ENCODE measurements at places on chromosomes 7 and 10.

GRCh38 chr7:70761711-70762328 lies 370.1 kb upstream of the GALNT17 start:
- DNase-seq: no peak

GRCh38 chr7:50711271-50712175 lies 71.2 kb downstream of the GRB10 start:
- DNase-seq: no peak

DNA sequence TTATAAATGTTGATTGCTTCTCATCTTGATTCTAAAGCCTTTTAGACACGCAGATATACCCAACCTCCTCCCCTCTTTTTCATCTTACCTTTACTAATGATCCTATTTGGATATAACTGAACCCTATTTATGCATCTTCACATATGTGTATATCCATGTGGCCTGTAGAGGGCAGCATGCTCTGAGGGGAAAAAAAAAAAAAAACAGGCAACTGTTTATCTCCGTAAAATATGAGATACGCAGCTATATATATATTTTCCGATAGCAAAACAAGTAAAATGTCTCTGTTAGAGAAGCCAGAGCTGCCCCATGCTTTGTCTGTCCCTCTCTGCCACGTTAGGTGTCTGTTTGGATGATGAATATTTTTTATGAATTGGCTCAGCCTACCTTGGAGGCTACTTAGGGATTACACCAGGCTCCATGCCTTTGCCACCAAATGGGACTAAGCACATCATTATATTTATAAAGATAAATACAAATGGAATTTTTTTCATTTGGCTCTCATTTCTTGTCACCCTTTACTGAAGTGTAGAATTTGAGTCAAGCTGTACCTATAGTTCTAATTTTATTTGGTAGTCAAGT lies 174.8 kb upstream of the FZD1 start:
- no peak for DNase-seq

DNA sequence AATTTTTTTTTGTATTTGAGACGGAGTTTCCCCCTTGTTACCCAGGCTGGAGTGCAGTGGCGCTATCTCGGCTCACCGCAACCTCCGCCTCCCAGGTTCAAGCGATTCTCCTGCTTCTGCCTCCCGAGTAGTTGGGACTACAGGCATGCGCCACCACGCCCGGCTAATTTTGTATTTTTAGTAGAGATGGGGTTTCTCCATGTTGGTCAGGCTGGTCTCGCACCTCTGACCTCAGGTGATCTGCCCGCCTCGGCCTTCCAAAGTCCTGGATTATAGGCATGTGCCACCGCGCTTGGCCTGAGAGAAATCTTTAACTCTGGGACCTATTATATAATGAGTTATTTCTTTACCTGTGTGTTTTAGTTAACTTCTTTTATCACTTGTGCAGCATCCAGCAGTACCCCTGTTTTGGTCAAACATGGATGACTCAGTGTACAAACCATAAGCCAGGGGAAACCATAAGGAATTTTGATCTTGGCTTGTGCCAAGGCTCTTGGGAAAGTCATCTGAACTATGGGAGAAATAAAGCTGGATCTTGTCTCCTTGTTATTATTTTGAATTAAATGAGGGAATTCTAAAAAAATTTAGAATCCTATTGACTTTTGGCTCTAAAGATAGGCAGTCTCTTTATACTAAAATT lies 23.6 kb upstream of the ZRANB1 start:
- DNase-seq: no peak

- DNase-seq: no peak
These were observed 6.9 kb downstream of the ITGB1 start for GRCh38 chr10:32951111-32951510.

DNA sequence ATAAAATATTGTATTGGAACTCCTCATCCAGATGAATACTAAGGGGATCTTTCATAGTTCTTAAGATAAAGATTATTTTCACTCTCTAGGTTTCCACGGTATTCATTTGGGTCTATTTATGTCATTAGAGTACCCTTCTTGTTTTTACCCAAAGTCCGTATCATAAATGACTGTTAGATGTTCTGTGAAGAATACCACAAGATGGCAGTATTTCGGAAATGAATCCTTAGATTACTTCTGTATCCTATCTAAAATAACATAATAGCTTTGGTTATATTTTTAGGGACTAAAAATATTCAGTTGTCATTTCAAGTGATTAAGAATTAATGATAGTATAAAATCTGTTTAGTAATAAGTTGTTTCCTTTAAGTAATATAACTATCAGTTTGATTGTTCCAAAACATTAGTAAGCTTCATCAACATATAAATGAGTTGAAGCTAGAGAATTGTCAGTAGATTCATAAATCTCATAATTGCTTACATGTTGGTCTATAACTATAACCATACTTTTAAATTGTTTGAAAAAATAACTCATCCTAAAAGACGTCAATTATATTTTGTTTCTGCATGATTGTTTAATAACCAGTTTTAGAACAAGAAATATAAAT lies 337.5 kb upstream of the KCND2 start:
- DNase-seq: no peak

DNA sequence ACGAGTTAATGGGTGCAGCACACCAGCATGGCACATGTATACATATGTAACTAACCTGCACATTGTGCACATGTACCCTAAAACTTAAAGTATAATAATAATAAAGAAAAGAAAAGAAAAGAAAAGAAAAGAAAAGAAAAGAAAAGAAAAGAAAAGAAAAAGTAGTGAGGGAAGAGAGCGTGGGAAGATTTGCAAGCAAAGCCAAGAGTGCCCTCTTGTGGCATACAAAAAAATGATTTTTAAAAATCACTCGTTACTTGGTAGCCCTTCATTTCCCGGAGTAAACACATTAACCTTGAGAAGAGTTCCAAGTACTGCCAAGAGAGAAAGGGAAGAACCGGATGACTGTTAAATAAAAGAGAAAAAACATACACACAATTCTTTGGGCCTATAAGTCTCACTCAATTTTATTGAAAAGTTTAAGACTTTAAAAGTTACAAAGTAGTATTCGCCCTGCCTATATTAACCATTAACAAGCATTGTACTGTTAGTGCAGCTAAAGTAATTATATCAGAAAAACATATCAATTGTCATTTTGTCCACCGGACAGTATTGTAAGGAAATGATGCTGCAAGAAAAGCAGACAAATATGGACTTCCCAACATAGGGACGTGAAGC lies 6.2 kb upstream of the CH25H start:
- DNase-seq: no peak

GRCh38 chr7:74176555-74176954 lies 2.4 kb downstream of the EIF4H start:
- no peak for DNase-seq

DNA sequence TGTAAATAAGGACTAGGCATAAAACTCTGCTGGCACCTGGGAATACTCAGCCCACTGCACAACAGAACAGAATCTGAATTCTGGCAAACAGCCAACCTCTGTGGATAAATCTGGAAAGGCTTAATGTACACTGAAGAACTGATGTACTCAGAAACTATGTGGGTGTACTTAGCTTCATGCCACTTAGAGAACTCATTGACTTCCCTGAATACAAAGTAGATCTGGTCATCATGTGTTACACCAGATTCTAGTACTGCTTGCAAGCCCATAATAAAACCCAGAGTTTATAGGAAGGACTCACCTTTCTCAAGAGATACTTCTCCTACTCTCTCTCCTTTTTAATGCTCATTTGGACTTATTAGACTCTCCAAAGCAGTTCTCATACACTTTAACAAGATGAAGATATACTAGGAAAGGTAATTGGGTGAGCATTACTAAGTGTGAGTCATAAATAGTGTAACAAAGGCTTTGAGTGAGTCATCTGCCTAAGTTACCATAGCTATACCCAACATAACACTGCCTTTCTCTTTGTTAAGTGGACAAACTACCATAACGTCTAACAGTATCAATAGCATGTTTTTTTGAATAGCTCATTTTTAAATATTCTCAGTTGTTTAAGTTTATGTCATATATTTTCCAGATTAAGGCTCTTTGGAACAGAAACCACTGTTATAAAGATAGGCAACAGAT lies 309.1 kb downstream of the MDFIC start:
- peak; percentile 6 for DNase-seq

- no peak for DNase-seq
These were observed 92.2 kb downstream of the PLCE1 start for GRCh38 chr10:94085766-94086437.

GRCh38 chr7:80146545-80147182 lies 12.0 kb downstream of the GNAI1 start:
- no peak for DNase-seq

GRCh38 chr7:38660427-38661099 lies 29.4 kb upstream of the AMPH start:
- peak; percentile 14 for DNase-seq

GRCh38 chr10:132184816-132185593 lies 1.7 kb upstream of the DPYSL4 start:
- no peak for DNase-seq

DNA sequence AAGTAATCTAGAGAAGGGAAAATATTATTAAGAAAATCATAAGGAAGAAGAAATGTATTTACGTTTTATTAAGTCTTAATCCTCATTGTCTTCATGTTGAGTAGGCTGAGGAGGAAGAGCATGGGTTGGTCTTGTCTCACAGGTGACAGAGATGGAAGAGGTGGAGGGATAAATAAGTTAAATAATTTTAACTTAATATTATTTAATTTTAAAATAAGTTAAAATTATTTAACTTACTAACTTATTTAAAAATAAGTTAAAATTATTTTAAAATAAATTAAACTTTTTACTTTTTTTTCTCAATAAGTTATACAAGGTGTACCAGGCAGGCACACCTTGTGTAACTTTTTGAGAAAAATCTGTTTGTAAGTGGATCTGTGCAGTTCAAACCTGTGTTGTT lies 36.6 kb downstream of the STK31 start:
- DNase-seq: no peak

GRCh38 chr7:142853739-142854371 lies 1.0 kb upstream of the EPHB6 start:
- DNase-seq: peak; percentile 66

- no peak for DNase-seq
These were observed 11.3 kb downstream of the XRCC2 start for GRCh38 chr7:152664636-152665035.

GRCh38 chr7:66558660-66559465 lies 69.8 kb upstream of the KCTD7 start:
- no peak for DNase-seq

DNA sequence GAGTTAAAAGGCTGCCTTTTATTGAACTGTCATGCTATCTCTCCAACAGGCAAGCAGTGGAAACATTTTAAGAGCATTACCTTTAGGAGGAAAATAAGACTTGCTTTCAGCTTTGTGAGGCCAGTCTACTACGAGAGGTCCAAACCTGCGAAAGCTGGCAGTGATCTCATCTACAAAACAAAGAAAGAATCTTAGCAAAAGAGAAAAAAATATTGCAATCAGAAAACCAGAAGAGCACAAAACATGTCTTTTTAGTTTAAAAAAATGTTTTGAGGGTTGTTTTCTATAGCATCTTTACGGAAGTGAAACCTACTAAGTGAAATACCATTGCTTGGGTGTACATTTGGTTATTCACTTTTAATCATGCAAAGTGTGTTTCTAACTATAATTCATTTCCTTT lies 147.9 kb downstream of the CPEB3 start:
- no peak for DNase-seq

- DNase-seq: no peak
These were observed 2.8 kb downstream of the SMO start for GRCh38 chr7:129191272-129191671.

- no peak for DNase-seq
These were observed 80.9 kb downstream of the CACNB2 start for GRCh38 chr10:18221123-18221522.

DNA sequence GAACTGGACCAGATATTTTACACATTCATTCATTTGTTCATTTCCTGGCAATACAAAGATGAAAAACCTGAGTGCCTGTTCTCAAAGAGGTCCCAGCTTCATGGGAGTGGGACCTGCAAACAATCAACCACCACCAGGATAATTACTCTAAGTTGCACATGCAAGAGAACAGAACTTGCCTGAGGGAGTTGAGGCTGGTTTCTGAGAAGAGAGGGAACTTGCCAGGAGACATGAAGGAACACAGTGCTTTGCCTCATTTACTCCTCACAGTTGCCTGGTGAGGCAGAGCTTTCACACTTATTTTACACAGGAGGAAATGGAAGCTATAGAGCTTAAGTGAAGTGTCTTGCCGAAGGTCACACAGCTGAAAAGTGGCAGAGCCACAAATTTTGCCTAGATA lies 170.1 kb downstream of the SORCS3 start:
- DNase-seq: no peak

DNA sequence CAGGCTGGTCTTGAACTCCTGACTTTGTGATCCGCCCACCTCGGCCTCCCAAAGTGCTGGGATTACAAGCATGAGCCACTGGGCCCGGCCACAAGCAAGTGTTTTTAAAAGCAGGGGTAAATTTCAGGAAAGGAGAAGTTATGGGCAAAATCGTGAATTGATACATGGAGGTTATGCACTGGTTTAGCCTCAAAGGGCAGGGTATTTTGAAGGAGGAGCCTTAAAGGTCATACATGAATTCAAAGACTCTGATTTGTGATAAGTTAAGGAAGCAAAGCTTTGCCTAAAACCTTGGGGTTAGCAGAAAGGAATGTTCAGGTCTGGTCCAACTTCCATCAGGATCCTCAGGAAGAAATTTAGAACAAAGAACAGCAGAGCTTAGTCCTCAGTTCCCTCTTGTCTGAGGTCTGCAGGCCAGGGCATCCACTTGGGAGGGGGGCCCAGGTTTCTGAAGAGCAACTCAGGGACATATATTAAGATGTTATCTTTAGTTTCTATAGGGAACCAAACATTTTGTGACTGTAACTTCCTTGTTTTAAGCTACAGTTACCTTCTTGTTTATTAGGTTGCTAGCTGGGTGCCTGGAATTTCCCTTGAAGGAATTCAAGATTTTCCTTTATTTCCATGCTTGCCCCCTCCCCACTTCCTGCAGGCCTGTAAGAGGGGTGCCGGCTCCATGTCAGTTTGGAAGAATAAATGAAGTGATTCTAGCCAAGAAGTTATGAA lies 2.8 kb upstream of the REPIN1 start:
- no peak for DNase-seq

- no peak for DNase-seq
These were observed 190.3 kb downstream of the TWIST1 start for GRCh38 chr7:18927134-18927533.

DNA sequence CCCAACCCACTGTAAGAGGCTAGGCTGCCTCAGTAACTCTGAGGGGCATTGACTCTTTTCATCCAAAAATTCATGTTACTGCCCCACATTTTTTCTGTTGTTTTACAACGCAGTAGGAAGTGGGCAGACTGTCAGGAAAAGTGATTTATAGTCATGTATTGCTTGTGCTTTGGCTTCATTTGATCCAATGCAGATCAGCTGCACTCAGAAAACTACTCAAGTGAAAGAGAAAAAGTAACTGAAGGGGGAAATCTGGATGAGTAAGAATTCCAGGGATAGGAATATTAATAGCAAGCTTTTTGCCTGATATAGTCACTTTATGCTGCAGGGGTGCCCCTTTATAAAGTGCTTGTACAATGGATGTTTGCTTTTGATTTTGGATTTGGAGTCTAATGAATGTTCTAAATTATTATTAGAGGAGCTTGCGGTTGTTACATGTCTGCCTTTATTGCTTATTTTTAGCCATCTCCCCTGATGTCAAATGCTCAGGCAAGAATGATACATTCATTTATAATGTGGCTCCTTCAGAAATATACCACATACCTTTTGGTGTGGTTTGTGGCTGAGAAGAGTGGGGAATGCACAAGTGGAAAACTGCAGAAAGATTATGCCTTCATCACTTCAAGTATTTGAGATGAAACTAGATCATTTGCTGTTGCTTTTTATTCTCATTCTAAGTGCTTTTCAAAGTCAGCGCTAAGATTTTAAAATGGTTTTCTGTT lies 86.1 kb downstream of the EGFR start:
- DNase-seq: no peak

- DNase-seq: no peak
These were observed 64.8 kb upstream of the YAE1 start for GRCh38 chr7:39501358-39501757.
